NCI-H1694 treated with DMSO at 0.1 percent for 48 hours (cell line): ENCODE measurements at places on chromosomes 7 and 10.

DNA sequence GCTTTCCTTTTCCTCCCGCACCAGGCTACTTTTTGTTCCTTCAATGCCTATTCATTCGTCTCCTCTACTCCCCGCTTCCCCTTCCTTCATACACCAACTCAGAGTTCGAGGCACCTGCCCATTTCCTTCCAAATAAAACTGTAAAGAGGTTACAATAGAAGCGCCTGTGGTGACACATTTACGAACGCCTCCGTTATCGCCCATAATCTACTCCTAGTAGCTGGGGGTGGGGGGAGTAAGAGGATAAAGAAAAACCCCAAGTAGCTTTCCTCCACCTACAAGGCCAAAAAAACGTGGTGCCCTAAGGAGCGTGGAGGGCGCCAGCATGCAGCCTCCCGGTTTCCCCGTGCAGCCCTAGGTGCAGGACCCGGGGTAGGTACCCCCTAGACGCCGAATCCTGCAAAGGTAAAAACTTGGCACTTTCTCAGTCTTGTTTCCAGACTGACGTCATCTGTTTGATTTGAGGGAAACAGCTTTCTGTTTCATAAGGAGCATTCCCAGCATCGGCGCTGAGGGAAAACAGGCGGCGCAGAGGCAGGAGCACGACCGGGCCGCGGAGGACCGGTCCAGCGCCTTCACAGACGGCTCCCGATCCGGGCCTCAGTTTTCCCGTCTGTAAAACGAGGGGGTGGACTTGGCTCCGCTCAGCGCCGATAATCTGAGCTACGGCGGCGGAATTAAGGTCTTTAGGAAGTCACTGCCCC lies 922 bp downstream of the PPA1 start:
- DNase-seq, result no peak

DNA sequence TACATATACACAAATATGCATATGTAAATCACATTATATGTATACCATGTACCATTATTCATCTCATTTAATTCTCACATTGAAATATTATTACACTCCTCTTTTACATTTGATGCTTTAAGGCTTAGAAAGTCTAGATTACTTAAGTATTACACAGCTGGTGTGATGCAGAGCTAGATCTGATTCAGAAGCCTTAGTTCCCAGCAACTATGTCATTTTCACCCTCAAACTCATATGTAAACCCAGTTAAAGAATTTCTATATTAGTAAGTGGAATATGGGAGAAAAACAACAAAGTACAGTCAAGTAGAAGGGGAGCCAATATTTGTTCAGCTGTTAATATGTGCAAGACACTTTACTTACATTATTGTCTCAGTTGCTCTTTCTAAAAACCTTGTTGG lies 74.3 kb upstream of the CSTF2T start:
- no peak for DNase-seq

GRCh38 chr7:55019691-55020465 lies 1.1 kb downstream of the EGFR start:
- DNase-seq, result no peak

- no peak for DNase-seq
These were observed 10.5 kb downstream of the MKLN1 start for GRCh38 chr7:131338173-131338572.

- DNase-seq, result no peak
These were observed 55.3 kb downstream of the CH25H start for GRCh38 chr10:89151857-89152256.

- DNase-seq, result peak; percentile 42
These were observed 43.6 kb downstream of the NSUN6 start for GRCh38 chr10:18607503-18608378.

- no peak for DNase-seq
These were observed 35.6 kb downstream of the ANKMY2 start for GRCh38 chr7:16609842-16610450.

DNA sequence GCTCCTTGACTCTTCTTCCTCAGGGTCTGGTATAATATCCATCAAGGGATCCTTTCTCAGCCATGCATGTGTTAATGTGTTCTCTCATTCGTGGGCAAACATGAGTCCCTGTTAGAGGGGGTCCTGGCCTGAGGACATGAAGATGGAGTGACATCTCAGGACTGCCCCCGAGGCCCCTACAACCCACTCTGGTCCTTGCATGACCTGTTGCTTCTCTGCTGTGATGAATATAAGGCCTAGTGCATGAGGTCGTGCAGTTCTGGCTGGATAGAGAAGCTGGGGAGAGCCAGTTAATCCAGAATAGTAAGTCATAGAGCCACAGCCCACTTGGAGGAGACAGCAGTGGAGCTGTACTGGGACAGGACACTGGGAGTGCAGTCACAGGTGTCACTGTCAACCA lies 4.6 kb upstream of the VWC2 start:
- DNase-seq, result no peak

GRCh38 chr10:92678206-92678605 lies 11.5 kb upstream of the HHEX start:
- DNase-seq, result no peak

- DNase-seq, result no peak
These were observed 40.9 kb upstream of the ATOH7 start for GRCh38 chr10:68272833-68273232.

- DNase-seq, result peak; percentile 73
These were observed at the start of gene LRRN3 for GRCh38 chr7:111090846-111091245. TSS of gene LRRN3 (plus strand) at chr7:111091127. CDS start at chr7:111122773, 31,646 bp downstream.

- peak; percentile 47 for DNase-seq
These were observed 824 bp downstream of the RELN start for GRCh38 chr7:103988468-103989199.

GRCh38 chr10:132248455-132249225 lies 59.1 kb downstream of the STK32C start:
- DNase-seq, result no peak

- DNase-seq, result peak; percentile 13
These were observed 502.4 kb downstream of the GRID1 start for GRCh38 chr10:85864173-85864549.

DNA sequence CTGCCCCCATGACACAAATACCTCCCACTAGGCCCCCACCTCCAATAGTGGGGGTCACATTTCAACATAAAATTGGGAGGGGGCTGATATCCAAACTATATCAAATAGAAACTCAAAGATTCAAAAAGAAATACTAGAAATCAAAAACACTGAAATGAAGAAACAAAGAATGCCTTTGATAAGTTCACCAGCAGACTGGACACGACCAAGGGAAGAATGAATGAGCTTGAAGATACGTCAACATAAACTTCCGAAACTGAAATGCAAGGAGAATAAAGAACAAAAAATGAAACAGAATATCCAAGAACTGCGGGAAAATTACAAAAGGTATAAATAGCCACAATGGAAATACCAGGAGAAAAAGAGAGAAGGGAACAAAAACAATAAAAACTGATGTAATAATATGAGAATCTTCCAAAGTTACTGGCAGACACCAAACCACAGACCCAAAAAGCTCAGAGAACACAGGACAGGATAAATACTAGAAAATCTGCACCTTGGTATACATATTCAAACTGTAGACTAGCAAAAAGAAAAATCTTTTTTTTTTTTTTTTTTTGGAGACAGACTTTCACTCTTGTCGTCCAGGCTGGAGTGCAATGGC lies 49.5 kb downstream of the BRI3 start:
- DNase-seq, result no peak

GRCh38 chr10:108849688-108850087 lies 1073.6 kb downstream of the XPNPEP1 start:
- no peak for DNase-seq

- peak; percentile 19 for DNase-seq
These were observed 12.5 kb downstream of the SFRP5 start for GRCh38 chr10:97759158-97759887.

DNA sequence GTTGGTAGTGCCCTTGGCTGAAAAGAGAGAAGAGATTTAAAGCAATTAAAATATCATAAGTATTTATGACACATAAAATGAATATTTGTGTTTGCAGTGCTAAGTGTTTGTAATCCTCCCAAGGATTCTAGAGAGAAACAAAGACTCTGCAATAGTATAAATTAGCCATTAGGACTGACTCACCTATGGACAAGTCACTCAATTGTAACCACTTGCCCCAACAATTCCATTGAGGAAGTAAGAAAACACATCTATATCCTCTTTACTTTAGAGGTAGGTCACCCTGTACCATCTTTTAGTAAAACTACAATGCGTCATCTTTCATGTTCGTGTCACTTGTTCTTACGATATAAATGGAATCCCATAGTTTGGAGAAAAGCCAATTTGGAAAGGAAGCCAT lies 85.7 kb upstream of the INHBA start:
- no peak for DNase-seq

GRCh38 chr10:113732966-113733365 lies 18.5 kb upstream of the PLEKHS1 start:
- no peak for DNase-seq

- DNase-seq, result peak; percentile 70
These were observed 1.1 kb upstream of the KBTBD2 start for GRCh38 chr7:32892521-32893206.

GRCh38 chr7:84175461-84175860 lies 19.1 kb downstream of the SEMA3A start:
- no peak for DNase-seq

DNA sequence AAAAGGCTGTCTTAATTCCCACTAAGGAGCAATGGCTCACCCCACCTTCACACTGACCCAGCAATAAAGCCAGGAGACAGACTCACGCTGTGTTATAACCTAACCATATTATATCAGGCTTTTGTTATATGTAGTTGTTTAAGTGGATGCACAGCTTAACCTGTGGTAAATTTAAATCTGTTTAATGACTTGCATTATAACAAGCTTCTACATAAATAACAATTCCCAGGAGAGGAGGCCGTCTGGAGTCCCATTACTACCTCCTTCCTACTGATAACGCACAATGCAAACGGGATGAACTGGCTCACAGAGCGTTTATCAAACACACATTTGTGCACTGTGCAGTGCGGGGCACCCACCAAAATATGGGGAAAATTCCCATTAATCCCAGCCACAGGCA lies 102.1 kb upstream of the MGMT start:
- no peak for DNase-seq

DNA sequence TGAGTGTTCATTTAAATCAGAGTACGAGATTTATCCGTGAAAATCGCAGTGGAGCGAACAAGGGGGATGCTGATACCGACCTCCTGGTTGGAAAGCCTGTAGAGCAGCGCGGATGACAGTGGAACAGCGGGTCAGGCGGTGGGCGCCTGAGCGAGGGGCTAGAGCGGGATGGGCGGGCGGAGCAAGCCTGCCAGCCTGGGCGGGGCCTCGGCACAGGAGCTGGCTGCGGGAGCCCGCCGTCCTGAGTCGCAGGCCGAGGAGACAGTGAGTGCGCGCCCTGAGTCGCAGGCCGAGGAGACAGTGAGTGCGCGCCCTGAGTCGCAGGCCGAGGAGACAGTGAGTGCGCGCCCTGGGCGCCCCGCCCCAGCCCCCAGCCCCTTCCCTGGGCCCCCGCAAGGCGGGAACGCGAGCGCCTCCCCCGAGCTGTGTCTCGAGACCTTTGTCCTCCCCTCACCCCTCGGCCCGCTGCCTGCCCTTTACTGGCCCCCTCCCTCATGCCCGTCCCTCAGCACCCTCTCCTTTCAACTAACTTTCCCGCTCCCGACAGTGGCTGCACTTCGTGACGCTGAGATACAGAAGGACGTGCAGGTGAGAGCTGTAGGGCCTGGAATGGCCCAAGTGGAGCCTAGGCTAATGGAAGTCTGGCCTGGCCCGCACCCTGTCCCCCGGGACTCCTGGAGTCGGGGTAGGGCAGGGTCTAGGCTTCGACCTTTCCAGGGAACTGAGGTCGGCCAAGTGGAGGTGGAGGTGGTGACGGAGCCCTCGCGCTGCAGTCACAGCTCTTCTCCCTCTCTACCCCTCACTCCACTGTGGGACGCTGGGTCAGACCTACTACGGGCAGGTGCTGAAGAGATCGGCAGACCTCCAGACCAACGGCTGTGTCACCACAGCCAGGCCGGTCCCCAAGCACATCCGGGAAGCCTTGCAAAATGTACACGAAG lies at the start of gene AS3MT:
Gene AS3MT (plus strand): TSS at position 213 of the 941 bp plus-strand sequence. CDS start 123 bp downstream, at position 336.
- DNase-seq, result peak; percentile 42

GRCh38 chr10:3009341-3009740 lies 58.0 kb upstream of the PFKP start:
- no peak for DNase-seq

DNA sequence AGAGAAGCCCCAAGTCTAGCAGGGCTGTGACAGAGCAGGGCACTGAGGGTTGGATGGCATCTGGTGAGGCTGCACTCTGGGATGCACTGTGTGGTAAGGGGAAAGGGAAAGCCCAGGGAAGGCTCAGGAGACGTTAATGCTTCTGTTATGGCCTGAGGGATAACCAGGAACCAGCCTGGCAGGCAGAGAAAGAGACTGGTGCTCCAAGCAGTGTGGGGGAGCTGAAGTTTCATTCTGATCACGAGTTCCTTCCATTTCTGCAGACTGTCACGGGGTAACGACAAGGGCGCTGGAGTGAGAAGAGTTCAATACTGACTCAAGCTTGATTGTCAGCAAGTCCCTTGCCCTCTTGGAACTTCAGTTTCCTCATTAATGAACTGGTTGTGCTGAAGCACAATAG lies 730.9 kb downstream of the GRID1 start:
- no peak for DNase-seq

GRCh38 chr7:12609561-12609960 lies 39.0 kb downstream of the SCIN start:
- no peak for DNase-seq

DNA sequence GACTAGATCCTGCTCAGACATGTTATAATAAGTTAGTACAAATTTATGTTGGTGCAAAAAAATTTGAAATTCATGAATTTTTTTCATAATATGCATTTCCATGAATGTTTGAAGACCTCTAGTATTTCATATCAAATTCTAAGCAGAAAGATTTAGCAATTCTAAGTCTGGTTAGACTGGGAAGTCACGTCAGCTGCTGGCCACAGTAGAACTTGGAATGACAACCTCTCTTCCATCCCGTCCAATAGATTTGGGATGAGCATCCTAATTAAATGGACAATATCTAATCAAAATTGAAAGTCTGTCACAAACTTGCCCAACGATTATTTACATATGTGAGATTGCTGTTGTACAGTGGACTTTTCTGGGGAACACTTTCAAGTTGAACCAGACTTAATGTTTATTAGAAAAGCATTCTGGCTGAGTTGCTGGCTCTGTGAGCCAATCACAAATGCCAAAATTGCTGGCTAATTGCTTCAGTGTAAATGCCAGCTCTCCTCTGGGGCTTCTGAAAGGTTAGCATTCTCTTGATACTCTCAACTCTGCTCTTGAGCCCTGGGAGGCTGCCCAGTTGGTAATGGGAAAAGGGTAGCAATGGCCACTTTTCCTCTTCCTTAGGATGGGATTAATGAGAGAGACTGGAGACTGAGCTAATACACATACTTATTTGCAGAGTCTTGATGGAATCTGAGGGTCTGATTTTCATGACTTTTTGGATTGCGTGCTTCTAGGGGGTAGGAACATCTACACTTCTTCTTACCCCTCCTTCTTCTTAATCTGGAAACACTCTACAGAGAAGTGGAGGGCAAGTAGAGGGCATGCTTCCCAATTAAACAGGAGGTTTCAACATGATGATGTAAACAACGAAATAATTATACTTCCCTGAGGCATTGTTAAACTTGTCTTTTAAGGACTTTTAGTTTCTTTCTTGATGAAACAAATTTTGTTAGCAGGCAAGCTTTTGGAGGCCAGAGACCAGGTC lies 253.5 kb downstream of the BAMBI start:
- DNase-seq, result no peak

DNA sequence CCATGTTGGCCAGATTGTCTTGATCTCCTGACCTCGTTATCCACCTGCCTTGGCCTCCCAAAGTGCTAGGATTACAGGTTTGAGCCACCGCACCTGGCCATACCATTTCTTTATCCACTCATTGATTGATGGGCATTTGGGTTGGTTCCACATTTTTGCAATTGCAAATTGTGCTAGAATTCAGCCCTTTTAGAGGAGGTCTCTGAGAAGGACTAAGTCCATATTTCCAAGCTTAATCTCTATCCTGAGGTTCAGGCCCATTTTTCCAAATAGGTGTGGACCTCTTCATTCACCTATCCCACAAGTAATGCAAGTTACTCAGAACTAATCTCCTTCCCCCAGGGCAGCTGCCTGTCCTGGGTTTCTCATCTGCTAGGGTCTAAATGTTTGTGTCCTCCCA lies 9.7 kb upstream of the OPTN start:
- DNase-seq, result no peak
